ENCODE measurements at places on chromosomes 3 and 15.

- no peak for DNase-seq
These were observed 32.3 kb upstream of the CCR2 start for GRCh38 chr3:46321461-46322104.

DNA sequence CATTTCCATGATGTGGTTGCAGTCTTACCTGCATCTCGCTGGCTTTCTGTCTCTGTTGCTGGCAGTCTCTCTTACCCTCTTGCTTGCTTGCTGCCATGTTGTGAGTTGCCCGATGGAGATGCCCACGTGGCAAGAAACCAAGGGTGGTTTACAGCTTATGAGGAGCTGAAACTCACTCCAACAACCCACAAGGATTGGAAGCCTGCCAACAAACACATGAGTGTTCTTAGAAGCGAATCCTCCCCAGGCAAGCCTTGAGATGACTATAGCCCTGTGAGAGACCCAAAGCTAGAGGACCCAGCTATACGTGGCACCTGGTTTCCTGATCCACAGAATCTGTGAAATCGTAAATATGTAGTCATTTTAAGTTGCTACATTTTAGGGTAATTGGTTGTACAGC is 490.9 kb upstream of the ADAMTS9 start:
- DNase-seq, result no peak

DNA sequence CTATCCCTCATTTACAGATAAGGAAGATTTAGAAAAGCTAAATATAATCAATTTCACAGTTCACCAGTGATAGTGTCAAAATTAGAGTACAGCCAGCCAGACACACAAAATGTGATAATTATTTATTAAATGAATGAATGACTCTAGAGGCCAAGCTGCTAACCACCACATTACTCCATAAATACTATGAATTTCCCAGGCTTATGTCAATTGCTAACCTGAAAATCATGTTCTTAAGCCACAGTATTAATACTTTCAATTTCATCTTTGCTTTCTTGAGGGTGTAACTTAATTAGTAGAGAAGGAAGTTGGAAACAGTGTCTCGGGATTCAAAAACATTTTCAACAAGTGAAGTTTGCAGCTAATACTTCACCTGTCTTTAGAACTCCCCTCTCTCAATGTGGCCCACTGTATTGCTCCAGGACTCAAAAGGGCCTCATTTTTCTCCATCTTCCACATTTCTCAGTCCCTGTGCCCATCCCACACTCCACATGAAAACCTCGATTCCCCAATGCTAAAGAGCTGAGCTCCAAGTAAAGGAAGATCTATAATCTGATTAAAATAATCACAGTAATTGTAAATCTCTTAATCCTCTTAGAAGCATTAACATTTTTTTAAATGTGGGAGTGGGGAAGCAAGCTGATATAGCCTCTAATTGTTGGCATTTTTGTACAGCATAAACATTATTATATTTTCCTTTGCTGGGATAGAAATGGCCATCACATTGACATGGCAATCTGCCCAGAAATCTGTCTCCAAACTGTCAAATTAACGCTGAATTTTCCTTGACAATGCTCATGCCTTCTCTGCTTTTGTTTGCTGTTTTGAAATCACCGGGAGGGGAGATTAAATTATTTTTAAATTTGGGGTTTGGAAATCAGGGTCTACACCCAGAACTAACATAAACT is 765.1 kb downstream of the ROBO1 start:
- no peak for DNase-seq

GRCh38 chr3:46719044-46719565 is 1.4 kb upstream of the PRSS50 start:
- DNase-seq, result no peak

DNA sequence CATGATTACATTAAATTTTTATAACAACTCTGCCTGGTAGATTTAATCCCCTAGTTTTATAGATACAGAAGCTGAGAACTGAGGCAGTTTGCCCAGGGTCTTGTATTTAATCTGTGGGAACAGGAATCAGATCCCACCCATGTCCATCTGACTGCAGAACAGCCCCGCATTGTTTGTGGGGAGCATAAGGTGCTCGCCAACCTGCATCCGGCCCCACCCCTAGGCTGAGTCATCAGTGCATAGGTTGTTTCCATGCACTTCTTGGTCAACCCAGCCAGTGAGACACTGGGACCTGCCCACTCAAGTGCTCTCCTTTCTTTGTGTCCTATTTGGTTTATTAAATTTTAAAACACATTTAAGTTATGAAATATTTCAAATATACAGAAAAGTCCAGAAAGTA is 266.2 kb downstream of the OPA1 start:
- no peak for DNase-seq

GRCh38 chr15:62666046-62666445 is 376.5 kb upstream of the TPM1 start:
- no peak for DNase-seq

DNA sequence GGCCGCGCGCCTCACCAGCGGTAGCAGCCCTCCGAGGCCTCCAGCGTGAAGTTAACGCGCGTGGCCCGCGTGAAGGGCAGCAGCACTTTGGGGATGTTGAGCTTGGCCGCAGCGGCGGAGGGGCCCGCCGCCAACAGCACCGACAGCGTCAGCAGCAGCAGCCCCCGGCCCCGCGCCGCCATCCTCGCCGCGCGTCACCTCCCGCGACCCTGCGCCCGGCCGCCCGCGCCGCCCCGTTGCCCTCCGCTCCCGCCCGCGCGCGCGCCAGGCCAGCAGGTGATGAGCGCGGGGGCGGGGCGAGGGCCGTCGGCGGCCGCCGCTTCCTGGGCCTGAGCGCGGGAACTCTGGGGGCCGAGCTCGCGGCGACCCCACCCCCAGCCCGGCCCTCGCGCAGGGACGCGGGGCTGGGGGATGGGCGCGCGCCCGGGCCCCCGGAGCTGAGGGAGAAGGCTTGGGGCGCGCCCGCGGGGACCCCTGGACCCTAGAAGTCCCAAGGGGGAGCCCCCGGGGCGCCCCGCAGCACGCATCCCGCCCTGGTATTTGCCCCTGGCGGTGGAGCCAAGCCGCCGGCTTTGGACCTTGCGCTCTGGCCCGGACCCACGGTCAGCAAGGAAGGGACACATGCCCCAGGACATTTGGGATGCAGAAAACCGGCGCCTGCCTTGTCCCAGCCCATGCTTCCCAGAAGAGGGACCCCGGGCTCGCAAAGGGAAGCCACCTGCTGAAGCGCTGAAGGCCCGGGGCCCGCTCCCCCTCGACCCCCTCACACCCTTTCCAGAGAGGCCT is at the start of gene NUP210:
Gene NUP210, minus strand, starts transcription at position 278 of the 786 bp plus-strand sequence. Its CDS starts 96 bp downstream, at position 182.
- peak; percentile 70 for DNase-seq

DNA sequence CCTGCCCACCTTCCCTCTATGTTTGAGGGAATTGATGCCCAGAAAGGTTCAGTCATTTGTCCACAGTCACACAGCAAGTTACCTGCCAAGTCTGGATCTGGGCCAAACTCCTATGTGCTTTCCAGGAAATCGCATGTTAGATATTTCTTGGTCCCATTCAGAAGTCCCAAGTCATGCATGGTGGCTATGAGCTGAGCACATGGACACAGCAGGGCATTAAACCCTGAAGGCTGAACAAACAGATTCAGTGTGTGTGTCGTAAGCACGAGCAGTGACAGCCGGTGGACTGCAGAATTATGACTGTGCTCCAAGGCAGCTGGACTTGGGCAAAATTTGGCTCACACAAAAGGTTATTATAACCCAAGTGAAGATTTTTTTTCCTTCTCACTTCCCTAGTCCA is 11.4 kb upstream of the SLC6A6 start:
- DNase-seq, result no peak

- no peak for DNase-seq
These were observed 142.3 kb upstream of the TPM1 start for GRCh38 chr15:62900071-62900802.

DNA sequence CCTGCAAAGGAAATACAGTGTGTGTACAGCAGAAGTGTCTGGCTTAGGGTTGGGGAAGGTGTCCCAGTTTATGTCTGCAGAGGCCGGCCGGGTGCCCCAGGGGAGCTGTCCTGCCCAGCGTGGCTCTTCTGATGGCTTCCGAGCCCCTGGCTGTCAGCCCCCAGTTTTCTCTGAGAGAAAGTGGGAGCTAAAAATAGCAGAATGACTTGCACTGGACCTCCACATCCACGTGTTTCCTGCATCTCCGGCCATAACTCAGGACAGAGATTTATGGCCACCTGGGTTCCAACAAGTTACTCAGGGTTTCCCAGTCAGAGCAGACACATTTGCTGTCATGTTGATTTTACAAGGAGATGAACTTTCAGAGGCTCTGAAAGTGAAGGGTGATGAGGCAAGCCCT is 192.0 kb downstream of the ATP10A start:
- no peak for DNase-seq

DNA sequence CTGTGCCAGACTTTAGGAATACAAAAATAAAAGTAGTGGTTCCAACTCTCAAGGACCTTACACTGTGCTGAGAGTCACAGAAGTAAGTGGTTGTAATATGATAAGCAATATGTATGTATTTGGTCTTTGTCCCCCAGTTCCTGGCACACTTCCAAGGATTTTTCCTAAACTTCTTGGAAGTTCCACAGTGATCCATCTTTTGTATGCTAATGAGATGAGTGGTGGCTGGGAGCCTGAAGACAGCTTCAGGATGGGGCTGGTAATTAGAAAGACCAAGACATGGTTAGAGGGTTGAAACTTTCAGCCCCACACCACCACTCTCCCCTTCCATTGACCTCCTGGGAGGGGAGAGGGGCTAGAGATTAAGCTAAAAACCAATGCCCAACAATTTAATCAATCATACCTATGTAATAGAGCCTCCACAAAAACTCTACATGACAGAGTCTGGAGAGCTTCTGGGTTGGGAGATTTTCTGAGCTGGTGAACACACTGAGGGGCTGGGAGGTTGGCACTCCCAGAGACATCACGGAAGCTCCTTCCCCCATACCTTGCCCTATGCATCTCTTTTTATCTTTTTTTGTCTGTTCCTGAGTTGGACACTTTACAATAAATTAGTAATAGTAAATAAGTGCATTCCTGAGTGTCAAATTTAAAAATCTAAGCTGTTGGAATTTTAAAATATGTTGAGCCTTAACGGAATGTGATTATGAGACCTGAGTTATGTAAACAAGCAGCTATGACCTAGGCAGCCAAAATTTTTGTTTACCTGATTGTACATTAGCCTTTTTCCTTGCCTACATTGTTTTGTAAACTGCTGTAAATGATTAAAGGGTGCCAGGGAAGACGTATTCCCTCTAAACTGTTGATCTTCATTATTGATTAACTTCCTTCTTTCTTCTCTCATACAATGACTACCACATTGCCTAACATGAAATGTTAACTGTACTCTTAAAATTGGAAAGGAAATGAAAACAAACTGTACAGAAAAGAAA is 24.3 kb downstream of the CD200R1L start:
- no peak for DNase-seq

- DNase-seq, result no peak
These were observed 24.1 kb downstream of the DUOX2 start for GRCh38 chr15:45089712-45090373.

- no peak for DNase-seq
These were observed 57.3 kb downstream of the TGFBR2 start for GRCh38 chr3:30663533-30664241.

DNA sequence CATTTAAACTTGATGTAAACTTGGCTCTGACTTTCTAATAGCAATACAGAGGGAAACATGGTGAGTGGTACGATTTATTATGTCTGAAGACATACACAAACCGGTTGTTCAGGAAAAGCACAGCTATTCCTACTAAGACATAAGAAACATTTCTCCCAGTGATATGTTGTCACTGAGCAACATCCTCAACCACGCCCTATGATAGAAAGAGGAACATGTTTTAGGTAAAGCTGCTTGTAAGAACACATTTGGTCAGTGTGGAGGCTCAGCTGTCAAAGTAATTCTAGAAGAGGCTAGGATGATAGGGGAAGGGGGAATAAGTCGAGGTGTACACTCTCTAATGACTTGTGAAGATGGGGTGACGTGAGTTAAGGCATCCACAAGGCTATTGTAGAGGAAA is 42.7 kb upstream of the B3GNT5 start:
- no peak for DNase-seq

- DNase-seq, result no peak
These were observed 40.5 kb upstream of the CMSS1 start for GRCh38 chr3:99777210-99777549.

- DNase-seq, result no peak
These were observed 20.0 kb downstream of the EFCC1 start for GRCh38 chr3:129021140-129021551.

DNA sequence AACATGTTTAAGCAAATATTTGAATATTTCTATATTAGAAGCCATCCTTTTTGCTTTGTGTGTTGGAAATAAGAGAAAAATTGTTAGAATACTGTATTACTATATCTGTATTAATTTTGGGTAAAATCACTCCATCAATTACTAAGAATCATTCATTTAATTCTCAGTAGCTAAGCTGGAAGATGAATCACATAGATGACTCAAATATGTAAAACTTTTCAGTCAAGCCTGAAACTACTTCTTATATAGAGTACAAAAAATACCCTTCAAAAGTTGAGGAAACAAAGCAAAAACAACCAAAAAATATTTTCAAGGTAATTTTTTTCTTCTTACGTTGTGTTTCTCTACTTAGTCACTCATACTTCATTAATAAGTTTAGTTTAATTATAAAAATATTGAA is 205.7 kb upstream of the ROBO1 start:
- DNase-seq, result no peak

DNA sequence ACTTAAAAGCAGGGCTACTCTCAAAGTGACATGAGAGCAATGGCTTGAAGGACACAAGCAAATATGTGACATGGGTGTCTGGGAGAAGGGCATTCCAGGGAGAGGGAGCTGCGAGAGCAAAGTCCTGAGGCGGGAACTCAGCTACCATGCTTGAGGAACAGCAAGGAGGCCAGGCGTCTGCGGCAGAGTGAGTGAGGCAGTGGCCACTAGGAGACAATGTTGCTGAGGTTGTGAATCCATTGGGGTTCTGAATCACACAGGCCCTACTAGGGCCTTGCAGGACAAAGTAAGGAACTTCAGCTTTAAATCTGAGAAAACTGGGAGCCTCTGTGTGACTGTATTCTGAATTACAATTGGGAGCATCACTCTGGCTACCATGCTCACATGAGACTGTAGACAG is 94.1 kb upstream of the PRICKLE2 start:
- DNase-seq, result no peak

GRCh38 chr15:74109713-74110112 is 20.7 kb upstream of the ISLR2 start:
- DNase-seq, result no peak

DNA sequence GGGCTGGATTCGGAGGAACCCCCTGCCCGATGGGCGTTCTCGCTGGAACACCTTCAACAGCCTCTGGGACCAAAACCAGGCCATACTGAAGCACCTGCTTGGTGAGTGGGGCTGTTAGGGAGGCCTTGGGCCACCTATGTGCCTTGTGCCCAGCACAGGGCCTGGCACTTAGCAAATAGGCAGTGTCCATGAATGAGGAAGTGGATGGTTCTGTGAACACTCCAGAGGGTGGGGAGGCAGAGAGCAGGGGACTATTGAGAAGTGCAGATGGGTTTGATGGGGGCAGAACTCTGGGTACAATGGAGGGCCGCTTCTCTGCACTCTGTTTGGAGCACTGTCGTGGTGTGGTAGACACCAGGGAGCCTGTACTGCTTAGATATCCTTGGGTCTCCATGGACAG is 1.5 kb downstream of the ECE2 start:
- DNase-seq, result no peak

All from stimulated activated CD8-positive, alpha-beta memory T cell treated with anti-CD3 and anti-CD28 coated beads, Interleukin-15, amount 100 ng/mL, for 48 hours (primary cell).